ENCODE measurements at places on chromosomes 1 and 21. TPM values are rescaled to one million over a fixed set of nuclear protein-coding genes. Genes with fewer than 3 reads are reported as not detected.

DNA sequence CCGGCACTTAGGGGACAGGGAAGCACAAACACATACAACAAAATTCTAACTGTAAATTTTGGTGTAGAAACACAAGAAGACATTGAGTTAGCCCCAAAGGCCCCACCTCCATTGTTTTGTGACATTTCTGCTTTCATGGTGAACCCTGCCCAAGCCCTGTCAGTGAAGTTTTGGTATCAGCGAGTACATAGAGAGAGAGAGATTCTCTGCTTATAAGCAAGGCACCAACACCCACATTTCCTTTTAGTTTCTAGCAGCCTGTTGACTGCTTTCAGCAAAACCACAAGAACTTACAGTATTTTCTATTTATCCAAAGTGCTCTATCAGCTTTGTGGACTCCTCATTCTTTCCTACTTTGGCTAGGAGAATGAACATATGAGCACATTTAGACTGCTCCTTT is 24.0 kb downstream of the ZNF124 start:
- no peaks in the 10 kb centered on the region for H3K27me3 ChIP-seq
- H3K4me3 ChIP-seq = no peak overlapping the region

TMEM50B gene
- 45.6 TPM for total RNA-seq

- peaks cover 60% of the 10 kb centered on the region for H3K36me3 ChIP-seq
- peaks cover 6% of the 10 kb centered on the region for H3K4me1 ChIP-seq
- H3K4me3 ChIP-seq = no peak overlapping the region
- peak; percentile 51 for DNase-seq
- H3K27ac ChIP-seq = no peak overlapping the region
Measured at GRCh38 chr1:37682334-37682987, 9.9 kb upstream of the CDCA8 start.

DNA sequence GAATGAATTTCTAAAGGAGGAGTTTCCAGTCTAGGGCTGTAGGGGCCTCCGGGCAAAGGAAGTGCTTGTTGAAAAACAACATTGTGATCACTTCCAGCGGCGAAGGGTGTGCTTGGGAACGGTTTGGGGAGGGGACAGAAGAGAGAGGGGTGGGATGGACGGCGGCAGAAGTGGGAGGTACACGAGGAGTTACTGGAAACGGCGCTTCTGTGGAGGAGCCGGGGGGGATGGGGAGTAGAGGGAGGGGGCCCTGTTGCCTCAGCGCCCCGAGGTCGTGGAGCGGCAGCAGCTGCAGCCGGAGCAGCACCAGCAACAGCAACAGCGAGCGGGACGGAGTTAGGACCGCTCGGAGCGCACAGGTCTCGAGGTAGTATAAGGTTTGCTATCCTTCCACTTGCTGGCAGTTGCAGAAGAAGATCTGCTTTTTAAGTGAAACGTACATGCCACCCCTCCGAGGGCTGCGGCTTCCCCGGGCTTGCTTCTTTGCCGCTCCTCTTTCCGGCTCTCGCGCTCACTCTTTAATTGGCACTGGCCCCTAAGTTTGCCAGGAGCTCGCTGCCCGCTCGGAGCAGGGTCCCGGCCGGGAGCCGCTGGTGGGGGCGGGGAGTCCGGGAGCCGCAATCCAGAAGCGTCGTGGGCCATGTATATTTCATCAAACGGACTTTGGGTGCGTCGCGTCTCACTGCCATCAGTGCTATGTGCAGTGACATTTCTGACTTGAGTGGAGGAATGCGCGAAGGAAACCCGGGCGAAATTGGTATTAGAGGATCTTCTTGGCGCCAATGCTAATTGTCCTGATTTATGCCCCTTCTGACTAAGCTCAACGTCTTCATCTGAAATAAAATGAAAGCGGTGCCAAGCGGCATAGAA is 771 bp upstream of the NTNG1 start:
- H3K4me1 ChIP-seq = peaks cover 20% of the 10 kb centered on the region
- peak overlapping the region; percentile 45 for H3K4me3 ChIP-seq
- H3K36me3 ChIP-seq = no peaks in the 10 kb centered on the region
- peak overlapping the region; percentile 71 for H3K27ac ChIP-seq
- H3K27me3 ChIP-seq = no peaks in the 10 kb centered on the region
- peak; percentile 44 for DNase-seq

- no peaks in the 10 kb centered on the region for H3K36me3 ChIP-seq
- H3K27ac ChIP-seq = no peak overlapping the region
- no peak overlapping the region for H3K4me3 ChIP-seq
- peak; percentile 5 for DNase-seq
Measured at GRCh38 chr1:155598842-155599331, 11.1 kb upstream of the MSTO1 start.

GRCh38 chr1:198264282-198264681 is 107.5 kb downstream of the NEK7 start:
- H3K4me1 ChIP-seq = no peaks in the 10 kb centered on the region
- DNase-seq = no peak
- H3K36me3 ChIP-seq = no peaks in the 10 kb centered on the region
- no peaks in the 10 kb centered on the region for H3K27me3 ChIP-seq
- no peak overlapping the region for H3K27ac ChIP-seq
- no peak overlapping the region for H3K4me3 ChIP-seq

GRCh38 chr1:171780583-171781175 is 781 bp upstream of the METTL13 start:
- DNase-seq = no peak
- H3K27me3 ChIP-seq = no peaks in the 10 kb centered on the region
- peak overlapping the region; percentile 96 for H3K27ac ChIP-seq
- H3K4me1 ChIP-seq = peaks cover 21% of the 10 kb centered on the region

- no peak overlapping the region for H3K4me3 ChIP-seq
- H3K36me3 ChIP-seq = no peaks in the 10 kb centered on the region
- no peaks in the 10 kb centered on the region for H3K4me1 ChIP-seq
- H3K27me3 ChIP-seq = no peaks in the 10 kb centered on the region
- no peak overlapping the region for H3K27ac ChIP-seq
- DNase-seq = no peak
Measured at GRCh38 chr1:71031426-71031825, 16.2 kb downstream of the PTGER3 start.

- no peaks in the 10 kb centered on the region for H3K4me1 ChIP-seq
- no peaks in the 10 kb centered on the region for H3K36me3 ChIP-seq
- DNase-seq = no peak
- no peak overlapping the region for H3K27ac ChIP-seq
- H3K27me3 ChIP-seq = peaks cover 30% of the 10 kb centered on the region
Measured at GRCh38 chr1:31234123-31234708, 5.5 kb downstream of the NKAIN1 start.

DNA sequence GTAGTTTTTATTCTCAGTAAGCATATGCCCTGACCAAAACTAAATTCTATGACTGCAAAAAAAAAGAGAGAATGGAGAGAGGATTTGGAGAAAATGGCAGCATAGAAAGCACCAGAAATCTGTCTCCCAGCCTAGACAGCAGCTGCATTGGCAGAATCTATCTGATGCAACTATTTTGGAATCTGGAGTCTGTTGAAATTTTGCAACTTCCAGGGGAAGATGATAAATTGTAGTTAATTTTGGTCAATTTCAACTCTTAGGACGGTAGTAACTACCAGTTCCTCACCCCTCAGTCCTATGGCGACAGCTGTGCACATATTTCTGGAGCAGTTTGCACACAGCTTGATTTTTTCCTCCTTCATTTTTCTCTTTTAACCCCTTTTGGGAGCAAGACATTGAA is 10.9 kb downstream of the EXO5 start:
- no peak for DNase-seq
- H3K4me3 ChIP-seq = no peak overlapping the region
- peaks cover 18% of the 10 kb centered on the region for H3K36me3 ChIP-seq
- H3K4me1 ChIP-seq = no peaks in the 10 kb centered on the region
- H3K27me3 ChIP-seq = no peaks in the 10 kb centered on the region

DNA sequence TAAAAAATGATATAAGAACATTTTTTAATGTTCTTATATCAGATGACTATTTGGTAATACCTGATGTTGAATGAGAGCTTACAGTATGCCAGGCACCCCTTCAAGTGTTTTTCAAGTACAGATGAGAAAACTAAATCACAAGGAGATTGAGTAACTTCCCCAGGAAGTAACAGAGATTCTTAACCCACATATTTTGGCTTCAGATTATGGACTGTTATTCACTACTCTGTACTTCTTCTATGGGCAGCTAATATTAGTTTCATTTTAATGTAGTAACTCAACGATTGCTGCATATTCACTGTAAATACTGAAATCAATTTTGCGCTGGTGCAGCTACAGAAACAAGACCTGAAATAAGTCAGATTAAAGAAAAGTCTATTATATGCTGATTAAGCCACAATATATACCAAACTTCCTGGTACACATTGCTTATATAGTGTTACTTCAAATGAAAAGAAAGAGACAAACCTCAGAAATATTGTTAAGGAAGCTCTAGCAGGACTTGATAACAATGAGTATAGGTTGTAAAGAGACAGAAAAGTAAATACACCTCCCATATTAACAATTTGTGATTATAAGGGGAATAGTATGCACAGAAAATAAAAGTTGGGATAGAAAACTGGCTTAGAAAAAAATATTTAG is 19.7 kb downstream of the DPYD start:
- peaks cover 16% of the 10 kb centered on the region for H3K4me1 ChIP-seq
- H3K4me3 ChIP-seq = no peak overlapping the region
- no peaks in the 10 kb centered on the region for H3K36me3 ChIP-seq
- DNase-seq = no peak

DNA sequence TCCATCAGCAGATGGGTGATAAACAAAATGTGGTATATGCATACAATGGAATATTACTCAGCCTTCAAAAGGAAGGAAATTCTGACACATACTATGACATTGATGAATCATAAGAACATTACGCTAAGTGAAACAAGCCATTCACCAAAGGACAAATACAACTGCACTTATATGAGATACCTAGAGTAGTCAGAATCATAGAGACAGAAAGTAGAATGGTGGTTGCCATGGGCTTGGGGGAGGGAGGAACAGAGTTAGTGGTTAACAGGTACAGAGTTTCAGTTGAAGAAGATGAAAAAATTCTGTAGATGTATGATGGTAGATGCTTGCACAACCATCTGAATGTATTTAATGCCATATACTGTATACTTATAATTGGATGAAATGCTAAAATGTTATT is 39.1 kb upstream of the KCNK2 start:
- no peak for DNase-seq
- no peaks in the 10 kb centered on the region for H3K27me3 ChIP-seq
- H3K4me3 ChIP-seq = no peak overlapping the region

DNA sequence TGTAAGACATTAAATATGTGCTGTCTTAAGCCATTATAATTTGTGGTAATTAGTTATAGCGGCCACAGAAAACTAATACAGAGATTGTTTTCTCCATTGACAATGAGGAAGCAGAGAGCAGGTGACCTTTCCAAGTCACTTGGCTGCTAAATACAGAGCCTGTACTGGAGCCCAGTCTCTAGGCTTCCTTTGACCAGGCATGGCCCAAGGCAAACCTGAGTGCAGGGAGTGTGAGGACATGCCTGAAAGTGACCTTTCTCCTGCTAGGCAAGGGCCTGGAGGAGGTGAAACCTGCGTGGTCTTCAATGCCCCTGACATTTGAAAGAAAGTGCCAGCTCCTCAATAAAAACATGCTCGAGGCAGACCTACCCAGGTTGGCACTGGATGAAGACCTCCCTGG is 12.5 kb upstream of the CHI3L1 start:
- peak overlapping the region; percentile 51 for H3K27ac ChIP-seq
- no peak for DNase-seq

DNA sequence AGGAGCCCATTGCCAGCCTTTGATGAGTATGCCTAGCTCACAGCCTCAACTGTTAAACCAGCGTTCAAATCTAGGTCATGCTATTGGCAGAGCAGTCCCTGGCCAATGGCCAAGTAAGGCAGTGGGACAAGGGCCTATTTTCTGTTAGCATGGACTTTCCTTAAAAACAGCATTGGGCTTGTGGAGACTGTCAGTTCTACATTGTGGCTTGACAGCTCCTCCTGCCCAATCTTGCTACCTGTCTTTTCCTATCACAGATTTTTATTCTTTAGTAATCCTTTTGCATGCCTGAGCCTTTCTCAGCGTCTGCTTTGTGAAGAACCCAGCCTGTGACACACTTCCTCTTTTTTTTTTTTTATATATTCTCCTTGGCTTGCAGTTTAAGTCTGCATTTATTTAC is 56.4 kb downstream of the DIP2A start:
- DNase-seq = no peak
- H3K27ac ChIP-seq = no peak overlapping the region
- no peaks in the 10 kb centered on the region for H3K27me3 ChIP-seq
- peaks cover 11% of the 10 kb centered on the region for H3K4me1 ChIP-seq

ZC3H11A gene
- total RNA-seq = 71.4 TPM

- no peak overlapping the region for H3K4me3 ChIP-seq
- no peaks in the 10 kb centered on the region for H3K27me3 ChIP-seq
- no peaks in the 10 kb centered on the region for H3K36me3 ChIP-seq
- no peaks in the 10 kb centered on the region for H3K4me1 ChIP-seq
Measured at GRCh38 chr1:55519937-55520683, 304.9 kb upstream of the USP24 start.

DNA sequence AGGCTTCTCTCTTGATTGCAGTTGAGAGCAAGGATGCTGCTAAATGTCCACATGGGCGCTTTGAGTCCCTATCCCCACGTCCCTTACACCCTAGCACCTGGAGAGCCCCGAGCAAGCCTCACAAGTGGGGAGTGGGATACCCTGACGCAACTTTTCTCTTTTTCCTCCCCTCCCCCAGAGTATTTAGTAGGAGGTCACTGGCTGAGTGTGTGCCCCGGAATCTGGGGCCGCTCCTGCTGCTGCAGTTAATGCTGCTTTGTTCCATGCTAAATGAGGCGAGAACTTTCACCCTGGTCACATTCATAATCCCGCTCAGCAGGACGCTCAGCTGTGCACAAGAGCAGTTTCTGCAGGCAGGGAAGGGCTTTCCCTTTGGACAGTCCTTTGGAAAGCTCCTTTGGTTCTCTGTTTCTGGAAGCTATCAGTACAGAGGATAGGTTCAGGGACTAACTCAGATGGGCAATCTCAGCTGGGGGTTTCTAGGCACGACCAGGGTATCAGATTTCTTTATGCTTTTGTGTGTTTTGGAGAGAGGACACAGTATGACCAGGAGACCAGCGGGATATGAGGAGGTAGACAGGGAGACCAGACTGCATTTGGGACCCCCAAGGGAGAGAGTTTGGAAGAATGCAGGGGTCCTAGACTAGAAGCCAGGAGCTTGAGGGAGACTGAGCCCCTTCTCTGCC is 75.9 kb downstream of the NOS1AP start:
- no peaks in the 10 kb centered on the region for H3K4me1 ChIP-seq
- no peak for DNase-seq
- H3K27ac ChIP-seq = no peak overlapping the region

DNA sequence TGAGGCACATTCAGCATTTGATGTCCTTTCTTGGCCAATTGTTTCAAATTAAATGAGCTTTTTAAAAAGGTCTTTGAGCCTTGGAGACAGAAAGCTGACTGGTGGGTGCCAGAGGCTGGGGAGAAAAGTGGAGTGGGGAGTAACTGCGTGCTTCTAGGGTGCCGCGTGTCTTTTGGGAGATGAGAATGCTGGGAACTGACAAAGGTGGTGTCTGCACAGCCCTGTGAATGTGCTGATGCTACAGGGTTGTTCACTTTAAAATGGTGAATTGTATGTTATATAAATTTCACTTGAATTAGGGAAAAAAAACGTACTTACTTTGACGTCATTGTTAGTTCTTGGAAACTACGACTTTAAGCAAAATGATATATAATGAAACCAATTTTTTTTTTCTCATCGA is 8.1 kb upstream of the TFF1 start:
- peaks cover 24% of the 10 kb centered on the region for H3K27me3 ChIP-seq
- no peak overlapping the region for H3K4me3 ChIP-seq
- DNase-seq = no peak
- no peak overlapping the region for H3K27ac ChIP-seq

DCLRE1B gene
- 9.1 TPM for total RNA-seq

CHI3L1 gene
- total RNA-seq = 74.9 TPM

- H3K4me3 ChIP-seq = no peak overlapping the region
- H3K36me3 ChIP-seq = no peaks in the 10 kb centered on the region
- H3K27ac ChIP-seq = no peak overlapping the region
- no peaks in the 10 kb centered on the region for H3K27me3 ChIP-seq
- no peak for DNase-seq
- H3K4me1 ChIP-seq = no peaks in the 10 kb centered on the region
Measured at GRCh38 chr21:31688603-31689368, 29.3 kb downstream of the SOD1 start.

Data from left lung (tissue), 14 donors.